Tongue (tissue), 3 donors: ENCODE measurements at places on chromosomes 7 and 10.

DNA sequence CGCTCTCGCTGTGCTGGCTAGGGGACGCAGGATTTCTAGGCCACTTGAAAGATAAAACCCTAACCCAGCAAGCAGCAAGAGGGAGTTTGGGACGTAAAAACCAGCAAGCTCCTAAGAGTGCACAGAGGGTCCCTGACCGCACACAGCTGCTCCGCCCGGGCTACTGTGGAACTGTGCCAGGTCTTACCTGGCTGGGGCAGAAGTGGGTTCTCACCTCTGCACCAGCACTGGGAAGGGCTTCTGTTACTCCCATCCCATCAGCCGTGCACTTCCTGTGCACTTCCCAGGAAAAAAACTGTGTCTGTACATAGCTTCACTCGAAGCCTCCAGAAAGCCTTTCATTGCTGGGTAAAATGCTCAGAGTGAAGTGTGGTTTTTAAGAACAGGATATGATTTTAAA lies 45.9 kb upstream of the PTF1A start:
- no peak for DNase-seq

- DNase-seq = no peak
Observed at GRCh38 chr10:76188216-76188615, 756.8 kb downstream of the LRMDA start.

- DNase-seq = peak; percentile 88
Observed at GRCh38 chr7:70614237-70615045, 517.5 kb upstream of the GALNT17 start.

DNA sequence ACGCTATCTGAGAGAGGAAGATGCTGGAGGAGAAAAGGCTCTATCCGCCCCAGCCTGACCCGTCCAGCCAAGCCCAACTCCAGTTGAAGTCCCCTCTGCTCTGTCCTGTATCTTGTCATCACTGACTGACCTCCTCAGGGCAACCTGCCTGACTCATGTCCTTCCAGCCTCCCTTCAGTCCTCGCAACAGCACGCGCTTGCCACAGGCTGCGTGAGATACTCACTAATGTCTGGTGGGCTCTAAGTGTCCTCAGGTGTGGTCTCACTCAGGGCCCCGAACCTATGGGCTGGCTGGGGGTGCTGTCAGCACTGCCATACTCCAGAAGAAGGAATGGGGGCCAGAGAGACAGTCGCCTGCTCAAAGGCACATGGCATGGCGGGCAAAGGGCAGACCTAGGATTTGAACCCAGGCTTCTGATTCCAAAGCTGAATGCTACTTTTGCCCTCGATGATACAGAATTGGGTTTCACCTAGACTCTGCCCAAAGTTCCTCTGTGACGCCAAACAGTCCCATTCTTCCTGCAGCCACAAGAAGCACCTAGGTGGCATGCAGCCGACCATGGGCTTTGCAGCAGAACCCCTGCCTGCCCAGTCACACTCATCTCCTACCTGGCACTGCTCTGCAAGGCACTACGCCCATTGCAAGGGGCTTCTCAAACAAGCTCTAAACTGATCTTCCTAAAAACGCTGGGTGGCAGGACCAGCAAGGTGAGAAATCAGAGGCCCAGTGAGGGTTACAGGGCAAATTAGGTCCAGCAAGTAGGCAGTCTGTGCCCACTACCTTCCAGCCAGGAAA lies 8.5 kb downstream of the FAM53B start:
- DNase-seq = no peak

GRCh38 chr10:106179430-106179829 lies 985.1 kb downstream of the SORCS1 start:
- DNase-seq = no peak

DNA sequence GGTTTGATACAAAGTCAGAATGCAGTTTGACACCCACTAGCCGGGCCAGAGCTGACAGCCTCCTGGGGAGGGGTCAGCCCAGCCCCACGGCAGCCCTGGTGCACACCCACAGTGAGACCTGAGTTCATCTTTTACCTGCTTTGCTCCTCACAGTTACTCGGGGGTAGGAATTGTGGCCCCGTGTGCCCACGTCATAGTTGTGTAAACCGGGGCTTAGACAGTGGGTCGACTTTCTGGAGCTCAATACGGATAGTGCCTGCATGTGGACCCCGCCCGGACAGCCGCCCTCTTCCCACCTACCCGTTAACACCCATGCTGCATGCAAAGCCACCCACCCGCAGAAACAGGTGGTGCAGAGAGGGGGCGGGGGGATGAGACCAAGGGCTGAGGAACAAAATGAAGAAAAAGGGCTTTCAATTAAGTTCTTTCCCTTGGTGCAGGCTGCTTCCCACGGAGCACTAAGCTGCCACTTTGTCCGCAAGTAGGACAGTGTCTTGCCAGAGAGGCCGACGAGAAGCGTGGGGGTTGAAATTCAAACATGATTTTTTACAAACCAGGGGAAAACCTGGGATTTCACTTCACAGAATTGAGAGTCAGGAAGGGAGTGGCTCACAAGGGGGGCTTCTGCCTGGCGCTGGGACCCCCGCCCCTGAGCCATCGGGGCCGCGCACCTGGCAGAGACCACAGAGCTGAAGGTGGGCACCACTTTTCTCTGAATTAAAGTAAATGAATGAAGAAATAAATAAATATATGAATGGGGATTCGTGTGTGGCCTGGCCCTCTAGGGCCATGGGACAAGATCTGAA lies 24.6 kb upstream of the FOXL3 start:
- peak; percentile 22 for DNase-seq

DNA sequence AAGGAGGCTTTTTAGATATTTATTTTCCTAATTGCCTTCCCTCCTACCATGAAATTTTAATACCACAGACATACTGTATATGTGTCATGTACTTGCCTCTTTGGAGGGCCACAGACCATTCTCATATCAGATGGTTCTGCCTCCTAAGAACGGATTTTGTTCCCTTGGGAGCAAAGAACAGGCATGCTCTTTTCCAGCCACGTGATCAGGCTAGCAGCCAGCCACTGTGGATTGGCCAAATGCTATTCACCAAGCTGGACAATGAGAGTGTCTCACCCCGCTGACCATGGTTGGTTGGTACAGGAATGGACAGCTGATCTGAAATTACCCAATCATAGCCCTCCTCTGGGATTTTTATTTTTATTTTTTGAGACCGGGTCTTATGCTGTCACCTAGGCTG lies 21.5 kb upstream of the CRHR2 start:
- DNase-seq = no peak

GRCh38 chr10:47179291-47179647 lies 120.7 kb upstream of the GDF10 start:
- DNase-seq = no peak

- DNase-seq = no peak
Observed at GRCh38 chr7:16234493-16235146, 186.7 kb downstream of the CRPPA start.

- no peak for DNase-seq
Observed at GRCh38 chr7:141884539-141885225, 31.5 kb upstream of the OR9A4 start.

GRCh38 chr10:47361293-47361692 lies 13.1 kb downstream of the RBP3 start:
- DNase-seq = peak; percentile 39

DNA sequence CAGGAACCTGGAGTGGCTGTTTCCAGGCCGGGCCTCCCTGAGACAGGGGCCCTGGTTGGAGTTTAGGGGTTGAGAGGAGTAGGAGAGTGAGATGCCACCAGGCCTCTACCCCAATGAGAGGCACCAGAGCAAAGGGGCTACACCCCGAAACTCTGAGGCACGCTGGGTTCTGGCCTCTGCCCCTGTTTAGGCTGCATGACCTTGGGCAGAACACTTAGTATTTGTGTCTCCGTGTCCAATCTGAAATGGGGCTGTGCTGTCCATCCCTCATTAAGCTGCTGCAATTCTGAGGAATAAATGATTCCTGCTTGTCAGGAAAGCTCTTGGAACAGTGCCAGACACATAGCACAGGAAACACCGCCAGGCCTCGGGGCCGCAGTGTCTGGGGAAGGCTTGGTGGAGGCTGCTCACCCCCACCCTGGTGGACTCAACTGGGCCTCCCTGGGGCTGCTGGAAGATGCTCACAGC lies 40.5 kb upstream of the SAMD8 start:
- peak; percentile 51 for DNase-seq

- DNase-seq = no peak
Observed at GRCh38 chr10:73916761-73917470, 6.0 kb downstream of the PLAU start.

- no peak for DNase-seq
Observed at GRCh38 chr7:31000161-31000693, 36.5 kb downstream of the GHRHR start.

GRCh38 chr10:70775679-70776454 lies 9.3 kb downstream of the TBATA start:
- no peak for DNase-seq

- no peak for DNase-seq
Observed at GRCh38 chr7:141231018-141231792, 157.3 kb downstream of the TMEM178B start.

GRCh38 chr10:128929131-128929530 lies 537.9 kb upstream of the MGMT start:
- peak; percentile 92 for DNase-seq

DNA sequence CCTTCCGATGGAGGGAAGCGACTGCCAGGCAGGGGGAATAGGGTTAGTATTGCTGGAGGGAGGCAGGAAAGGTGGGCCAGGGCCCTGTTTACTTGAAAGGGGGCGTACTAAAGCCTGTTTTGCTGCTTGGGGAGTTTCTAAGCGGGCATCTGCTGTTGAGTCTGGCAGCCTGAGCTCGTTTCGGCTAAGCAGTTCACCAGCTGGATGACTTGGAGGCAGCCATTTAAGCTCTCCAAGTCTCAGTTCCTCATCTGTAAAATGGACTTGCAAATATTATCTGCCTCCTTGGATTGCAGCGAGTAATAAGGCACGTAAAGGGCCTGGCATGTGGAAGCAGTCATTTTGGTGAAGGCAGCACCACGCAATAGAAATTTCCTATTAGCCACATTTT lies 44.0 kb downstream of the LDB3 start:
- DNase-seq = no peak

DNA sequence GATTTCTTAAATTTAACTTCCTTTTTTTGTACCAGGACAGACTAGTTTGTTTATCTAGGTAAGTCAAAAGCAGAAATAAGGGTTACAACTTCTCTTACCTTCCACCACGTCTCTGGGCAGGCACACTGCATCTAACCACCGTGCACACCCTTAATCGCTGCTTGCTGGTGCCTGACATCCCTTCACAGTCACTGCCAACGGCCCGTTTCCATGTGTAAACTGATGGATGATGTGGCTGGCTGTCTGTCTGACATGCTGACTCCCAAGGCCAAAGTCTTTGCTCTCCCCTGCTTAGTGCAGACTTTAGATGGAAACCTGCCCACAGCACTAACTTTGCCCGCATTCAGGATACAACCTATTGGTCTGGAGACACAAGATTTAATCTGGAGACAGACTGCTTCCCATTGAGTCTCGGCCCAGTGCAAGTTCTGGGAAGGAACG lies 1.1 kb downstream of the TMEM273 start:
- no peak for DNase-seq

GRCh38 chr7:14073988-14074387 lies 84.5 kb upstream of the ETV1 start:
- DNase-seq = no peak

DNA sequence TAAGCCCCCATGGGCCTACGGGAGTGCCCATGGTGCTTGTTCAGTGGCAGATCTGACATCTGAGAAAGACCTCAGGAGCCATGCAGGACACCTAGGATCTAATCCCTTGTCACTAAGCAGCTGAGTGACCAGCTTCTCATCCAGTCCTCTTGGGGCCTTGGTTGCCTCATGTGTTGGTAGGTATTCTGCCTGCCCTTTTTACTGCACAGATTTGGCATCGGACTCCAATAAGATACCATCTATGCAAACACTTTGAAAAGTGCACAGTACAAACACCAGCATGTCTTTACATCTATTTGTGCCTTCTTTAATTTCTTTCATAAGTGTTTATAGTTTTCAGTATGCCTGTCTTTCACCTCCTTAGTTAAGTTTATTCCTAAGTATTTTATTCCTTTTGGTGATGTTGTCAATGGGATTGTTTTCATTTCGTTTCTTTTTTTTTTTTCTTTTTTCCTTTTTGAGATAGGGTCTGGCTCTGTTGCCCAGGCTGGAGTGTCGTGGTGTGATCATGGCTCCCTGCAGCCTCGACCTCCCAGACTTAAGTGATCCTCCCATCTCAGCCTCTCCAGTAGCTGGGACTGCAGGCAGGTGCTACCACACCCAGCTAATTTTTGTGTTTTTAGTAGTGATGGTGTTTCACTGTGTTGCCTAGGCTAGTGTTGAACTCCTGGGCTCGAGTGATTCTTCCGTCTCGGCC lies 10.4 kb downstream of the STOX1 start:
- no peak for DNase-seq

DNA sequence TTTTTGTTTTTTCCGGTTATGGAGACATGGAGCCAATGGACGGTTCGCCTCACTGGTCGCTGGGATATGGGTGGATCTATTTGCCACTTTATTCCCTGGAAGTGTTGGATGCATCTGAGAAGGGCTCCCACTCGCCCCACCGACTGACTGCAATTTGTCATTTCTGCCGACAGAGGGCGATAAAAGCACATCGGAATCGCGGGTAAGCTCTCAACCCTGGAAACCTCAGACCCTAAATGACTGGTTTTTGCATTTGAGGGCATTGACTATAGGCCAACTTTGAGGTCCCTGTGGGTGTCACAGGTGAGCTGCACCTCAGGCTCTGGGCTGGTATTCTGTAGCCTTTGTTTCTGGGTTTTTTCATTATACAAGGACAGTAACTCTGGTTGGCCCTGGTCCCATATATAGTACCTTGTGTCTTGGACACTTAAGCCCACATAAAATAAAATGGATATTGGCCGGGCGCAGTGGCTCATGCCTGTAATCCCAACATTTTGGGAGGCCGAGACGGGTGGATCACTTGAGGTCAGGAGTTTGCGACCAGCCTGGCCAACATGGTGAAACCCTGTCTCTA lies 11.9 kb upstream of the OPALIN start:
- peak; percentile 71 for DNase-seq

- no peak for DNase-seq
Observed at GRCh38 chr7:5701085-5701914, 80.2 kb downstream of the RNF216 start.

- DNase-seq = peak; percentile 75
Observed at GRCh38 chr7:70630818-70631457, 501.0 kb upstream of the GALNT17 start.

- no peak for DNase-seq
Observed at GRCh38 chr10:23362879-23363792, 18.5 kb upstream of the C10orf67 start.

DNA sequence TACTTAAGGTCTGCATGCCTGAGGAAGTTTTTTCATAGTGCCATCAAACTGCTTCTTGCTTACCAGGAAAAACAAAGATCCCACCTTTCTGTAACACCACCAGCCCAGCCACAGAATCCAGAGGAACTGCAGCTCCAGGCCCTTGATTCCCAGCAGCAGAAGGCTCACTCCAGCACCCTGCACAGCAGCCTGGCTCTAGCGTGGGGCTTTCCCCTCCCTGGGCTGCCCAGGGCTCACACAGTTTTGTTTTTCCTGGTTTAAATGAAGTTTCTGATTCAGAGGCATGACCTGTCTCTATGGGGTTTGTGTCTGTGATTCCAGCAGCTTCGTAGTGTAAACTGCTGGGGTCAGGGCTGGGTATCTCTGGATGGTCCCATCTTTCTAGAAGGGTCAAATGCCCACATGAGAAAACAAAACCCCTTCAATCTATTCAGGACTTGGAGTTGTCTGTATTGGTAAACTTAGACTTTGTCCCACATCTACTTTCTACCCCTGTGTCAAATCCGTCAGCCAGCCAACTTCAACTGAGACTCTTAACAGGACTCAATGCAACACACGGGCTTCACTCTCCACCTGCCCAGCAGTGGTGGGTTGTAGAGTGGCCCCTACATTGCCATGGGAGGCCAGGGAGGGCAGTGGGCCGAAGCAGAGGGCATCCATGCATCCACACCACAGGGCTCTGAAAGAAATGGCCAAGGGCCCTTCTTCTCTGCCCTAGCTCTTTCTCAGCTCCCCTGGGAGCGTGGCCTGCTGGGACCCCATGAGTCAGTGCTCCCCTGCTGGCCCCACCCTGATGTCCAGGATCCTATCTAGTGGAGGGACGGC lies 73.6 kb downstream of the ATXN7L1 start:
- no peak for DNase-seq
